ENCODE measurements at places on chromosomes 11 and 22.

GRCh38 chr11:108847298-108847990 lies 182.6 kb downstream of the DDX10 start:
- no peak for DNase-seq

DNA sequence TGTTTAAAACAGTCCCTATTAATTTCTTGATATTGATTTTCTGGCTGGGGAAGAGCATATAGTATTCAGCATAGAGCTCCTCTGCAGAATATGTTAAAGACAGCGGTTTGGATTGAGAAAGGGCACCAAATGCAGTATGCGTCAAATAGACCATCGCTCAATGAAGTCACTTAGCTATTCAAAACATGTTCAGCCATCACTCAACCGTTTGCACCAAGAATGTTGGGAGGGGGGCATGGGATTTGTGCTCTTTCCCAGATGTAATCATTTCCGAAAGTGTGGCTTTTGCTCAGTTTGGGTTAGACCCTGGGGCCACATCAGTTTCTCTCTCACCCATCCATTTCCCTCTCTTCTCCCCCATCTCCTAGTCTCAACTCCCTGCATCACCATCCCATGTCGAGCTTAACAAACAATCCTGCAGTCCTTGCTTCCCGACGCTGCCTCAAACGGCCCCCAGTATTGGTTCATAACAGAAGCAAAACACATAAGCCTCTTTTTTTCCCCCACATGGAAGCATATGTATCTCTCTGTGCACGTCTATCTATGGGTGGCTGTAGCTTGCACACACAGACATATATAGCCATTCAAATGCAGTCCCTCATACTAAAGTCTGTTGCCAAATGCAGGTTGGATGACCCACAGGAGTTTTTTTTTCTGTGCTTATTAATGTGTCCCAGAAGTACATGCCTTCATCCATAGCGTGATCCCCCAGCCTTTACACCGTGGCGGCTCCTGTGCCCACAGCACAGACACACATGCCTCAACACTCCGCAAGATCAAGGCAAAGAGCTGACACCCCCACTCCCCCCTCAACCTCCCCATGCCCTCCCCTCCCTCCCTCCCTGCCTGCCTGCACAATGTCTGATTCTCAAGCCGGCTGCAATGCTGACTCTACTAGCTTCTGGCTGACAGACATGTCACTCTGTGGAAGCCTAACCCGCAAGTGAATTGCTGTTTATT lies 2.6 kb downstream of the CACNG2 start:
- DNase-seq: no peak

GRCh38 chr22:50530580-50530876 lies 716 bp upstream of the TYMP start:
- peak; percentile 33 for DNase-seq

- DNase-seq: no peak
Measured at GRCh38 chr11:30855383-30856006, 269.3 kb upstream of the MPPED2 start.
